ENCODE measurements at places on chromosomes 1 and 21. TPM values are rescaled to one million over a fixed set of nuclear protein-coding genes. Genes with fewer than 3 reads are reported as not detected.

DMRTA2 gene
- not detected for total RNA-seq

SLC44A3 gene
- total RNA-seq = 0.42 TPM

DCST1 gene
- total RNA-seq = not detected

CCDC30 gene
- 2.9 TPM for total RNA-seq

KRTAP7-1 gene
- total RNA-seq = not detected

NUF2 gene
- 38.6 TPM for total RNA-seq

CGN gene
- total RNA-seq = 0.73 TPM

SRGAP2C gene
- 57.8 TPM for total RNA-seq

CELA2A gene
- not detected for total RNA-seq

FYB2 gene
- not detected for total RNA-seq

OVAAL gene
- not detected for total RNA-seq

RAB42 gene
- total RNA-seq = 1.2 TPM

MFAP2 gene
- 37.9 TPM for total RNA-seq

SEC16B gene
- 0.44 TPM for total RNA-seq

OXCT2 gene
- total RNA-seq = 0.60 TPM

MGST3 gene
- total RNA-seq = 196 TPM

SDHB gene
- 90.3 TPM for total RNA-seq

SH2D2A gene
- 1.8 TPM for total RNA-seq

C1orf226 gene
- 4.2 TPM for total RNA-seq

ANGPTL3 gene
- not detected for total RNA-seq

CPT2 gene
- 11.6 TPM for total RNA-seq

DMBX1 gene
- not detected for total RNA-seq

FMO4 gene
- 0.16 TPM for total RNA-seq

BARHL2 gene
- total RNA-seq = not detected

C1orf146 gene
- total RNA-seq = not detected

S1PR1 gene
- total RNA-seq = 137 TPM

TMEM54 gene
- total RNA-seq = 23.6 TPM

OR2G6 gene
- not detected for total RNA-seq

ZNF695 gene
- 4.8 TPM for total RNA-seq

NTNG1 gene
- total RNA-seq = not detected

TRAF3IP3 gene
- not detected for total RNA-seq

PER3 gene
- total RNA-seq = 3.6 TPM

HES3 gene
- total RNA-seq = not detected

TNFSF4 gene
- 59.6 TPM for total RNA-seq

SMCP gene
- not detected for total RNA-seq

POMGNT1 gene
- 64.4 TPM for total RNA-seq

LAMTOR2 gene
- total RNA-seq = 80.3 TPM

HMGCL gene
- total RNA-seq = 24.2 TPM

SPATA46 gene
- not detected for total RNA-seq

OR1C1 gene
- not detected for total RNA-seq

TMOD4 gene
- 1.4 TPM for total RNA-seq

LDLRAP1 gene
- total RNA-seq = 24.7 TPM

IGSF5 gene
- not detected for total RNA-seq

FAM177B gene
- not detected for total RNA-seq

CFHR5 gene
- not detected for total RNA-seq

ZNF648 gene
- total RNA-seq = not detected
